ENCODE measurements at places on chromosomes 1 and 21.

DNA sequence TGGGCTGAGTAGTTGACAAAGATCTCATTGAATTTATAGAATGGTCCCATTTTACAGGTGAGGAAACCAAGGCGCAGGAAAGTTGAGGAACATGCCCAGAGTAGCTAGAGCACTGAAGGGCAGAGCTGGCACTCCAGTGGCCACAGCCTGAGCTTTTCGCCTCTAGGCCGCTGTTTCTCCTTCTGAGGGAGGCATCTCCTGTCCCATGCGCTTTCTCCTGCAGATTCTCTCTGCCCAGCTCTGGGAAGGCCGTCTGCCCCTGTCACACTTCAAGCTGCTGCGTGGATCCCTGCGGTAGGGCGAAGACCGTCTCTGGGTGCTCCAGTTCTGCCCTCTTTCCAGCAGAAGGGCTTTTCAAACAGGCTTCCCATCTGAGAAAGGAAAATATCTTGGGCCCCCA, 159.9 kb downstream of the ACTL8 start:
- no peak for DNase-seq

- no peak for DNase-seq
Observed at GRCh38 chr1:68051475-68051874, 1.0 kb upstream of the DIRAS3 start.

DNA sequence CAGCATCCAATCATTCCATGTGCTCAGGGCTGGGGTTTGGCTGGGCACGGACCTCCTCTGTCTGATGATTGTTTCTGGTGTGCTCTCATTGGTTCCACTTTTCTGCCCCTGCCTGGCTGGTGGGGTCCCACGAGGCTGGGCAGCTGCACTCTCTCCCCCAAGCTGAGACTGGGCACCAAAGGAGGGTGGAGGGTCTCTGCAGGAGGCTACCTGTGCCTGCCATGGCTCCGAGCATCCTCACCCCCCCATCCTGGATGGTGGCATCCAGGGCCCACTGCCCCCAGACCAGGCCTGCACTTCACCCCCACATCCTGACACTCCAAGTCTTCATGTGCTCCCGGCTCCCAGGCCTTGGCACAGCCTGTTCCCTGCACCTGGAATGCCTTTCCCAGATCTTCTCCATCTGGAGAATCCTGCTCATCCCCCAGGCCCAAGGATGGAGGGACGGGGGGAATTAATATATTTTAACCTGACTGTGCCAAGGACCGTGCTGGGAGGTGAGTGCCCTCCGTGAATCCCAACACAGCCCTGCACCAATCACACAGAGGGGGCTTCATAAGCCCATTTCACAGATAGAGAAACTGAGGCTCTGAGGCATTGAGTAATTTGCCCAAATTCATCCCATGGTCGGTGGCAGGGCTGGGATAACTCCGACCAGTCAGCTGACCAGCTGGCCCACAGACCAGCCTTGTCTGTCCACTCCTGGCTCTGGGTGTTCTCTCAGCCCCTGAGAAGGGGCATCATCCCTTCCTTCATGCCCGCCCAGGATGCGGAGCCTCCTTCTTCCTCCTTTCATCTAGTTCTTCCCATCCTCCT, 403.4 kb downstream of the MATN1 start:
- DNase-seq = no peak

DNA sequence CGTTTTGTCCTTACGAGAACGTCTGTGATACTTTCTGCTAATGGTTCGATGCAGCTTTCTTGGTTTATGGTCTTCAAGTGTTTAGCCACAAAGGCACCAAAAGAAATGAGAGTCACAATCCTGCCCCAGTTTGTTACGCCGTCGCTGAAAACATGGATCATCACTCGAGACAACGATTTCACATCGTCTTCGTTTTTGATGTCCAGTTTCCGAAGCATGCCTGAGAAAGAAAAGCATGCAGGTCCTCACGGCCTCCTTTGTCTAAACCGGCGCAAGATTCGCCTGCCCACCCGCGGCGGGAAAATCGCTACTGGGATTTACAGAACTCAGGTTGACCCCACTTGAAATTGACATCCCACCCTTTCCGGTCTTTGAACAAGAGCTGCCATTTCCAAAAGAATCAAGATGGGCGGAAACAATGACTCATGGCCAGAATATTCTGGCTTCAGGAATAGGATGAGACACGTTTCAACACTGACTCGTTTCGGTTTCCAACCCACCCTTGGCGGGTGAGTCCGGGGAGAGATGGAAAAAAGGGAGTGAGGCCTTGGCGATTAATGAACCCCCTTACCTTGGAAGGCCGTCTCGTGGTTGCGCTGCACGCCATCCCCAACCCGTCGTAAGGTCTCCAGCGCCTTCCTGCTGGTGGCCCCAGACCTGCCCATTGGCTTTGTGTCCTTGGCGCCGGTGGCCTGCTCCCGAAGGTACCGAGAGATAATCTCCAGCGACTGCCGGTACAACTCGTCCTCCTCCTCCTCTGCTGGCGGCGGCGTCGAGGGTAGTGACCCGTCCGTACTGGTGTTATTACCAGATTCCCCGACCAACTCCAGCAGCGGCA, 919 bp downstream of the MCL1 start:
- DNase-seq = peak; percentile 77

DNA sequence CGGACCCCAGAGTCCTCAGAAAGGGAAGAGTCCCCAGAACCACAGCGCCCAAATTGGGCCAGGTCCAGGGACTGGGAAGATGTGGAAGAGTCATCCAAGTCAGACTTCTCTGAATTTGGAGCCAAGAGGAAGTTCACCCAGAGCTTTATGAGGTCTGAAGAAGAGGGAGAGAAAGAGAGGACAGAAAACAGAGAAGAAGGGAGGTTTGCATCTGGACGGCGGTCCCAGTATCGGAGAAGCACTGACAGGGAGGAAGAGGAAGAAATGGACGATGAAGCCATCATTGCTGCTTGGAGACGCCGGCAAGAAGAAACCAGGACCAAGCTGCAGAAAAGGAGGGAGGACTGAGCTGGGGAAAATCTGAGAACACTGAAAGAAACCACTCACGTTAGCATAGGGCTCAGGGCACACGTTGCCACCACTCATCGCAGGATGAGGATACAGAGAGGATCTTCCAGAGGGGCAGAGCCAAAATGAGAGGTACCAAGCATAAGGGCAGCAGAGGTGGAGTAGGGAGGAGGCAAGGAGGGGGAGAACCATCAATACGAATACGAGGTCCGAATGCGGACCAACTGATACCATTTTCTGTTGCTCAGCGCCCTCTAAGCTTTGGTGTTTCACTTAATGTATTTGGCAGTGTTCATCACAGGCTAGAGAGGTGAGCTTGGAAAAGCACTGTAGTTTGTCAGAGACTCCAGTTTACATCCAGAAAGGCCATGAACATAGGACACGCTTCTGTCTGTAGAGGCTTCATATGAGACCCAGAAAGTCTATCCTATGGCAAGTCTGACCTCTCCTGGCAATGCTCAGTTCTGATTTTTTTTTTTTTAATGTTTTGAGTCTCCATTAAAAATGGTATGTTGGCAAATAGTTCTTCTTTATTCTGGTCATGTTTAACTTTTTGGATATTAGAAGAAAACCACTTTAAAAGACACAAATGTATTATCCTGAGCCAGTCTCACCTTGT, 34.7 kb downstream of the STYXL2 start:
- DNase-seq = no peak

DNA sequence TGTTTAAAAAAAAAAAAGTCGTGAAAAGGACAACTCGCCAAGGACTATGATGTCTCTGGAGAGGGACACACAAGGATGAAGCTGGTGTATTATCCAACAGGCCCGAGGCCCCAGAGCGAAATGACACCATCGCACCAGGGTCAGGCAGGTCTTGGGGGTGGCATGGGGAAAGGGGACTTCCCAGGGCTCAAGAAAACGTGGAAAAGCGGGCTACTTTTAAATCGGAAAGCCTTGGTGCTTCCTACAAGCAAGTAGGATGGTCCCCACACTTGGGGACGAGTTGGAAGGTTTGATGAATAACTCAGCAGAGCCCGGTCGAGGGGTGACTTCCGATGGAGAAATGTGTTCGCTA, 505 bp upstream of the GNPAT start:
- no peak for DNase-seq

DNA sequence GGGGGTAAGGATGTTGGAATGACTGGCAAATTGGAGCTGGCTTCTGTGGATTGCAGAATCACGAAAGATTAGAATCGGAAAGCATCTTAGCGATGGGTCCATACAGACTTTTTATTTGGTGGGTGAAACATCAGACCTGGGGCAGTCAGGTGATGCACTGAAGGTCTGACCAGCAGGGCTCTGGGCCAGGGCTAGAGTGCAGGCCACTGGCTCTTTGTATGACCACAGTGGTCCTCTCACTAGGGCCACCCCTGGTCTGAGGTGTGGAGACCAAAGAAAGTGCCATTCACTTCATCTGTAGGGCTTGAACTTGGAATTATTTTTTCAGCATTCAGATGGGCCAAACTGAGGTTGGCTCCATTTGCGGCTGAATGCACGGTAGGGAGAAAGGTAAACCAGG, 306.4 kb downstream of the RPS6KC1 start:
- no peak for DNase-seq

- no peak for DNase-seq
Observed at GRCh38 chr1:118934706-118935105, 53.4 kb downstream of the TBX15 start.

- no peak for DNase-seq
Observed at GRCh38 chr1:19044975-19045831, 88.7 kb upstream of the IFFO2 start.
